Suppressor macrophage treated with lipopolysaccharide for 1 hour (primary cell): ENCODE measurements at places on chromosomes 3 and 15.

- DNase-seq = no peak
Measured at GRCh38 chr3:110618512-110619226, 452.9 kb upstream of the NECTIN3 start.

GRCh38 chr3:62712746-62713145 lies 162.5 kb downstream of the CADPS start:
- no peak for DNase-seq

GRCh38 chr15:45603881-45604280 lies 16.7 kb downstream of the BLOC1S6 start:
- DNase-seq = peak; percentile 56

DNA sequence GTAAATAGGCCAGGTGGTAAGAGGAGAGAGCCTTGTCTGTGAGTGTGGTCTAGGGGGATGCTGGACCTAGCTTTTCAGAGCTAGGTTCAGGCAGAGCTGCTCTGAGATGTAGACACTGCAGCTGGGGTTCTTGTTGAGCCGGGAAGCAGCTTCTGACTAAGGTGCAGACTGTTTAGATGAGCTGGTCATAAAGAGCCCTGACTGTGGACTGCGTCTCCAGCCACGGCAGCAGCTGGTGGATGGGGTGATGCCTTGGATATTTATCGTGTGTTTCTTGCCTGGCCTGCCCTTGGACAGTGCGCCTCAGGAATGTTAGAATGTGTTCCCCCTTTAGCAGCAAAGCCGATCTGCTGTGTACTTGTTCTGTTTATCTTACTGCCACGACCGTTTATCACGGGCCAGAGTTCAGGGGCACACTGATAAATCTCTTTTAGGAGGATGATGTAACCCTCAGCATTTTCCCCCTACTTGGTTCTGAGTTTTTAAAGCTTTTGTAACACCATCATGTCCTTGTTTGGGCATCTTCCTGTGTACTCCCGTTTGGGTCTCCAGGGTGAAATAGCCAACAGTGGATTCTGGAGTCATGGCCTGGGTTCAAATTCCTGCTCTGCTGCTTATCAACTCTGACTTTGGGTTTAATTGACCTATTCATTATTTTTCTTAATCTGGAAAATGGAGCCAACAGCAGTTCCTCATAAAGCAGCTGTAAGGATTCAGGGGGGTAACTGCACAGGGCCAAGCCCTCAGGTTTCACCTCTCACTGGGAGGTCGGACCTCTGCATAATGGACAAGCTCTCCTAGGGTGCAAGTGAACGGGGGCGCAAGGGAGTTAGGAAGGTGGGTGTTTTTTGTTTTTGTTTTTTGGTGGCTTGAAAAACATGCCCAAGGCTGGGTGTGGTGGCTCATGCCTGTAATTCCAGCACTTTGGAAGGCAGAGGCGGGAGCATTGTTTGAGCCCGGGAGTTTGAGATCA lies 51.4 kb downstream of the FLNB start:
- DNase-seq = no peak

DNA sequence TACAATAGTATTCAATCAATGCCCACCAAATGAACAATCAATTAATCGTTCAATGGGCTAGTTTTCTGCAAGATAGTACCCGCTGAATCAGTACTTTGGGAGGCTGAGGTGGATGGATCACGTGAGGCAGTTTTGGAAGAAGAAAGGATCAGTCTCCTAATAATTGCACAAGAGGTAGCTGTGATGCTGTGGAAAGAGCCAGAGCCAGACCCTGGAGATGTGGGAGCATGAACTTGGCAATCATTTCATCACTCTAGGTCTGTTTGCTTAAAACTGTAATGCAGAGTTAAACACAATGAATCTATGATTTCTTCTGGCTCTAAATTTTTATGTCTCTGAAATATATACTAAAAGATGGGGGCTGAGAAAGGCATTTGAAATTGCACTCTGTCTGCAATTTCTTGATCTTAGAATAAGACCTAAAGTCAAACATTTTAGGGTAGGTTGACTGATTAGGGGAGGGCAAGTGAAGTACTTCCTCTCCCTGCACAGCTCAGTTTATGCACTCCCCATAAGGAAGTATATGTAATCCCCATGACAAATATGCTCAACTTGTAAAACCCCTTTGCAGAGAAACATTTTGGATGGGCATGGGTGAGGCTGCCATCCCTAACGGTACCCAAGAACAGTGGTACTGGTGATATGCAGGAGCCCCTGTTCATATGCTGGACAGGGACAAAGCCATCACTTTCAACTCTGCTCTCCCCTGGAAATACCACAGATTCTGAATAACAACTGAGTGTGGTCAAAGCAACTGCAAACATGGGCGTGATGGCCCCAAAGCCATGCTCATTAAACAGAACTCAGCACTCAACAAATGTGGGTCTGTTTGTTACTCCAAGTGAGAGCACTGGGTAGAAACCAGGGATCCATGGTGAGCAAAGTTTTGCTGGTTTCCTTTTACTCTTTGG lies 28.6 kb upstream of the SPATA12 start:
- DNase-seq = peak; percentile 52

- DNase-seq = peak; percentile 75
Measured at GRCh38 chr3:152192936-152193672, 75.6 kb upstream of the MBNL1 start.

DNA sequence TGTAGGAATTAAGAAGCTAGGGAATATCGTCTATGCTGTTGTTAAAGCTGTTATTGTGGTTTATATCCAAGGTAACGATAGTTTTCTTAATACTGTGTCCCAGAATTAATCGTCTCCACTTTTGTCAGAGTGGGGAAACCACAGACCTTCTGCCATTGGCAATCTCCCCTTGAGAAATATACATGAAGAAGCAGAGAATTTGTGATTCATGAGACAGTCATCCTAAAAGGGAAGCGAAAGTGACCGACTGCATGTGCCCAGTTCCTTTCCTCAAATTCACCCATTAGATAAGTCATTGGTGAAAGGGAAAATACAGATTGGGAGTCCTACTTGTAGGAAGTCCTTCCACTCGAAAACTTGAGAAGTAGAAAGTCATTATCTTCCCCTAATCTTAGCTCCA lies 26.6 kb downstream of the DIPK2A start:
- DNase-seq = peak; percentile 89

DNA sequence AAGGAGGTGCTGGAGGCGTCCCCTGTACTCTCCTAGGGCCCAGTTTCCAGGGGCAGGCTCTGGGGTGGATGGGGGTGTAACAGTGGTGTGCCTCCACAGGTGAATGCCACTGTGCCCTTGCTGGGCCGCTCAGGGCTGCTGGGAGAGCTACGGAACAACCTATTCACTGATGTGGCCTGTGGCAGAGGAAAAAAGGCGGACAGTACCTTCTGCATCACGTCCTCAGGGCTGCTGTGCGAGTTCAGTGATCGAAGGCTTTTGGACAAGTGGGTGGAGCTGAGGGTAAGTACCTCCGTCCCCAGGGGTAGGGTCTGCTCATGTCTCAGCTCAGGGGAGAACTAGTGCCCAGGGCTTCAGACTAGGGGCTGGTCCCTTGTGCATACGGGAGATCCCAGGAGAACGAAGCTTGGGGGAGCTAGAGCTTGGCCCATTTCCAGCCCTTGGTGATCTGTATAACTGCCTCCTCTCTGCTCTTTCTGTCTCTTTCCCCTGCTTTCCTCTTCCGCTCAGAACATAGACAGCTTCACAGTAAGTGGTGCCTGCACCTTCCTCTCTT lies 15.0 kb upstream of the JMJD7 start:
- DNase-seq = no peak

DNA sequence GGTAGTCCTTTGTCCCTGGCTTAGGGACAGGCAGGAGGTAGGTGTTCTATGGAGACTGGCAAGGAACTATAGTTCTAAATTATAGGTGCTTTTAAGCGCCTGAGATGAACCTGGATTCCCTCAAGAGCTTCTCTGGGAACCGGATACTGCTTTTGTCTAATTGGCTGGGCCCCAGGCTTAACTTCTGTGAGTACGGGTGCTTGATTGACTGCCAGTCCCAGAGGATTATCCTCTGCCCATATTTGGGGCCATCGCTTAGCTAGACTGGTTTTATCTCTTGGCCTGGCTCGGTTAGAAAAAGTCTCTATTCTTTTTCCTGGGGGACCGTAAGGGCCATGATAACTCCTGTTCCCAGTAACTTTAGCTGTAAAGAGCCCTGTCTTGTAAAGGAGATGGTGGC lies 339.1 kb downstream of the KCNH8 start:
- DNase-seq = no peak

GRCh38 chr15:99137877-99138276 lies 33.0 kb downstream of the SYNM start:
- no peak for DNase-seq

GRCh38 chr3:72261566-72262564 lies 476.9 kb upstream of the PROK2 start:
- DNase-seq = peak; percentile 27

DNA sequence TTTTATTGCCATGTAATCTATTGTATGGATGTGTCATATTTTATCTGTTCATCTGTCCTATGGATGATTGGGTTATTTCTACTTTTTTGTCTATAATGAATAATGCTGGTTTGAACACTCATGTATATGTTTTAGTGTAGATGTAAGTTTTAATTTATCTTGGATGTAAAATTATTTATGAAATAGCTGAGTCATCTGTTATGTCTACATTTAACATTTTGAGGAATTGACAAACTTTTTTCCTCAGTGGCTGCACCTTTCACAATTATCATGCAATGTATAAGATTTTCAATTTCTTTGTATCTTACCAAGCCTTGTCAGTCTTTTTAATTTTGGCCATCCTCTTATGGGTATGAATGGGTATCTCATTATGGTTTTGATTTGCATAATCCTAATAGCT lies 666.4 kb downstream of the DIPK2A start:
- no peak for DNase-seq

- no peak for DNase-seq
Measured at GRCh38 chr3:71245971-71246880, 337.3 kb downstream of the FOXP1 start.

GRCh38 chr3:4496087-4496452 lies 2.9 kb downstream of the ITPR1 start:
- DNase-seq = no peak

- no peak for DNase-seq
Measured at GRCh38 chr3:133136114-133137041, 98.2 kb downstream of the TMEM108 start.

DNA sequence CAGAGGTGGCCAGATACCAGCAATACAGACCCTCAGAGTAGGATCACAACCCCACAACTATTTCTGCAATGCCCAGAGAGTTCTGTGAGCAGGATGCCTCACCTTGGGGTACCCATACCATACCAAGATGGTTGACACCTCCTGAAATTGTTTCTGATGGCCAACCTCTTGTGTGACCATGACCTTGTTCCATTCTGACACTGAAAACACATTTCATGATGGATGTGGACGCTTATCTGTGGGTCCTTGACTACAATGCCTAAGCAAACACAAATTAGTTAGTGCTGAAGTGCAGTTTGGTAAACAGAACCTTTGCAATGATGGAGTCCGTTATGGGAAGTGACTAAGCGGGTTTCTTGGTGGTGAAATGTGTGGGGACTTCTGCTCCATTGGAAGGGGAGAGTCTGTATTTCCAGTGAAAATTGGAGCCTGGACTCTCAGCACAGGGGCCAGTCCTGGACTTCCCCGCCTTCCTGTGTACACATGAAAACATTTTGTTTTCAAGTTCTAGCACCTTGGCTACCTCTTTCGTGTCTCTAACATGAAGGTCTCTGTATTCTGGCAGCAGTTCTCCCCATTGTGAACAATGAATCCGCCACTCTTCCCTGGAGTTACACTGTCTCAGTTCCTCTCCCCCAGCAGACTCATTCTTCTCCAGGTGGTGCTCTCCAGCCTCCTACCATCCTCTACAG lies 106.2 kb downstream of the XXYLT1 start:
- peak; percentile 70 for DNase-seq

GRCh38 chr3:128590948-128591347 lies 59.7 kb downstream of the RPN1 start:
- no peak for DNase-seq

DNA sequence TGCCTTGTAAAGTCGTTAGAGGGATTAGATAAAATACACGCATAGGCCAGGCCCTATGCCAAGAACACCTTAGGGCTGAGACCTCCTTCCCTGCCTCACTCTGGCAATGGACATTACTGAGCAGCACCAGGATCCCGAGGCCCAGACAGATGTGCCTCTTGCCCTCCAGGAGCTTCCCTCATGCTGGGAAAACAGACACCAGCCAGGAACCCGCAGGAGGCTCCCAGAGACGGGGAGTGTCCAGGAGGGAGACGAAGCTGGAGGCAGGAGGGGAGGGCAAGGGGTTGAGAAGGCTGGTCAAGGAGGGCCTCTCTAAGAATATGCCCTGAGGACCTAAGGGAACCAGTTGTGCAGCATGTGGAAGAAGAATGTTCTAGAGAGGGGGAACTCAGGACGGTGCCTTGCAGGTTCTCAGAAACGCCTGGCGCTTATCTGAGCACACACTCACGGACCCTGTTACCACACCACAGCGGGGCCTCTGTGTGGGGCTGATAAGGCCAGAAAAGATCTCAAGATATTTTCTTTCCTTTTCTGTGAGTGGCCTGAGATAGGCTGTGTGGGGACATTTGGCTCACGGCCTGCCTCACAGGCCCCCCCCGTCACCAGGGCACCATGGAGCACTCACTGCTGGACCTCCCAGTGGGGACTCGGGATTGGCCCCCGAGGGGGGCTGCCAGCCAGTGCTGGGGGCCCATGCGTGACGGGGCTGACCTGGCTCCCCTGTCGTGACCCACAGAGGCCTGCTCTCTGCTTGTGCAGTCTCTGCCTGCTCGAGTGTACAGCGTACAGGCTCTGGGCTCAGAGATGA lies 22.0 kb upstream of the CYP11A1 start:
- DNase-seq = no peak

GRCh38 chr3:128572644-128573105 lies 77.9 kb downstream of the RPN1 start:
- peak; percentile 50 for DNase-seq

DNA sequence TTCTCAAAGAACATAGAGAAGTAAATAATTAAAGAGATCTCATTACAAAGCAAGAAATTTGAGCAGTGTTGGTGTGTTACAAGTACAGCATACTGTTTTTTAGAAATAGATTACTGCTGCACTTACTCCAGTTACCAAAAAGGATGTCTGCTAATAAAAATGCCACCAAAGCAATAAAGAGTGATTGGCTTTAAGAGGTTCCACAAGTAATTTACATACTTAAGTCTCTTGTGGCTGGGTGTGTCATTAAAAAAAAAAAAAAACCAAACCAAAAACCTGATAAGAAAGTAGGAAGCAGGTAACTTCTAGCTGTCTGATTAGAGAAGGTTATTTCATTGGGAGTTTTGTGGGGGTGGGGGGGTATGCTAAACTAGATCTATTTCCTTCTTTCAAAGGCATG lies 15.2 kb downstream of the RAB11A start:
- no peak for DNase-seq

DNA sequence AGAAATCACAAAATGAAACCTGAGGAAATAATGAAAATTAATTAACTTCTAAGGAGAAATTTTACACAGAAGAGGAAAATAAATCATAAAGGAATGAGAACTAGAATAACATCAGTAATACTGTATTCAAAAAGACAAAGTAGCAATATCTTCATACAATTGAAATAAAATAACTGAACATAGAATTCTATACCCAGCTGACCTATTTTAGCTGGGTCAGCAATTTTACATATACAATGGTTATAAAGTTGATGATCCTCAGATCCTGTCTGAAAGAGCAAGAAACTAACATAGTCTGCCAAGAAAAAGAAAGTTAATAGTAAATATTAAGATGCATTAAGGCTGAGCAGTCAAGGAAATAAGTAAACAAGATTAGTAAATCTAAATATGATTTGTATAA lies 93.0 kb upstream of the P3H2 start:
- no peak for DNase-seq
